ENCODE measurements at places on chromosomes 4 and X.
A peak's percentile ranks its signal among the peaks of the same experiment; 100 is the strongest.

GRCh38 chr4:166924424-166924823 lies 309.9 kb downstream of the SPOCK3 start:
- DNase-seq = no peak

- DNase-seq = no peak
Observed at GRCh38 chr4:63371001-63371400, 1038.2 kb downstream of the TECRL start.

DNA sequence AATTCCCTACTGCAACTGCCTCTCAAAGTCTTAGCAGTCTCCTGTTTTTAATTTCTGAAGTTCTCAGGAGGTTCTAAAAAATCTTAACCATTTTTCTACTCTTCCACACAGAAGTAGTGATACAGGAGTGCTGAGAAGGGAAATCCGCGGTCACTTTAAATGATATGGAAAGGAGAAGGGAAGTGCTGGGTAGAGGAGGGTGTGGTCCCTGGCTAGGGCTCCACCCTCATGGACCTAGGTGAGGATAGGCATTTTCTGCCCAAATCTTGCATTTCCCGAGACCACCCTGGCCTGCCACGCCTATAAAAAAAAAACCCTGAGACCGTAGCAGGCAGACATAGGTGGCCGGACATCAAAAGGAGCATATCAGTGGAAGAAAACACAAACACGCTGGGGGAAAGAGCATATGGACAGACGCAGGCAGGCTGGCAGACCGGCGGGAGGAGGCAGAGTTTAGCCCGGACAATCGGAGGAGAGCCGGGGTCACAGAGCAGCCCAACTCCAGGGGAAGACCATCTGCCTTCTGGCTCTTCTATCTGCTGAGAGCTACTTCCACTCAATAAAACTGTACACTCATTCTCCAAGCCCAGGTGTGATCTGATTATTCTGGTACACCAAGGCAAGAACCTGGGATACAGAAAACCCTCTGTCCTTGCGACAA lies 85.7 kb downstream of the POU3F4 start:
- DNase-seq = no peak

- no peak for DNase-seq
Observed at GRCh38 chr4:76683144-76683543, 214.8 kb downstream of the SOWAHB start.

- DNase-seq = no peak
Observed at GRCh38 chr4:25654031-25654970, 1.4 kb upstream of the SLC34A2 start.

DNA sequence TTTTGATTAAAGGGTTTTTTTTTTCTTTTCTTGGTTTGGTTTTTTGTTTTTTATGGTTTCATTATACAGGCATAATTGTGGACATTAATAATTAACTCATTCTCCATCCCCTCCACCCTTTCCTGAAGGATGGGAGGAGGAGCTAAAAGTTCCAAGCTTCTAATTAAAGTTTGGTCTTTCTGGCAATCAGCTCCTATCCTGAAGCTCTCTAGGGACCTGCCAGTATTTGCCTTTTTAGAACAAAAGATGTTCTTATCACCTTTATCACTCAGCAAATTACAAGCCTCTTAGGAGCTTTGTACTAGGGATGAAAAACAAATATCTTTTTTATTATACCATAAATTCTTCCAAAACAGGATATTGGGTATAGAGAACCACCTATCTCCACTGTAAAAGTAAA lies 589.8 kb downstream of the PDHA2 start:
- no peak for DNase-seq

DNA sequence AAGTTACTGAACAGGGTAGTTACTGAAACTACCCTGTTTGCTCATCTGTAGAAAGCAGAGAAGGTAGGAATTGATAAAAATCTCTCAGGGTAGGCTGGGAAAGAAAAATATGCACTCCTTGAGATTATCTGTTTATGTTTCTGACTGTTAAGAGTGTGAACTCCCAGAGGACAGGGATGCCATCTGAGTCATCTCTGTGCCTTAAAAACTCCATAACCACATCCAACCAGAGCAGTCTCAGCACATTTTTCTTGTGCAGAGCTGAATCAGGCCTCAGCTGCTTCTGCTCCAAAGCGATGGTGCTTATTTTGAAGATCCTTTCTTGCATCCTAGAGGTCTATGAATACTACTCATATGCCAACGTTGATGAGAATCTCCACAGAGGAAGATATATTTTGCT lies 9.9 kb downstream of the CENPVL3 start:
- DNase-seq = no peak

DNA sequence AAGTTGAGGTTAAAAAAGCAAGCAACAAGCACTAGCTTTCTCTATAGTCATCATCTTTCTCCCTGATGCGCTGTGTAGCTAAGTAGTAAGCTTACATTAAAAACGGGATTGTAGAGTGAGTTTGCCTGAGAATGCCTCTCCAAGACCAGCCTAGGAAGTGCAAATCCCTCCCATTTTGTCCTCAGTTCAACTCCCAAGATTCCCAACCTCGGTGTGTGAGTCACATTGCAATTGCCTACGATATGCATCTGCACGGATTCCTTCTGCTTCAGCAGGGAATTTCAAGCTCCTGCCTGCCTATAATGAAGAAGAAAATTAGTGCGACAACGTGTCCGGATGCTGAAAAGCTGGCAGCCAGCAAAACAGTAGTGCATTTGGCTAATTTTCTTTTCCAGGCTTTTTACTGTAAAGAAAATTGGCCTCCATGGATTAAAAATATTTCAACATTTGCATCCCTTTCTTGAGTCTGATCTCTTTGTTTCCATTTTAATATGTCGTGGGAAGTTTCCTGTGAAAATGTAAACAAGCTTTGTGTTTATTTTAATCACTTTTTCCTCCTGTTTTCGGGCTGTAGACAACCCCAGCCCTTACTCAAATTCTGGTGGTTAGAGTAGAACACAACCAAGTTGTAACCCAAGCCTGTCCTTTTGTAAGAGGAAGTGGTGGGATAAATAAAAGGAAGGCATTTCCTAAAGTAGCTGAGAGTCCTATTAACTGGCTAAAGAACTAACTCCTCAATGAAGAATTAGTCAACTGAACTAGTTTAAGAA lies 58.4 kb upstream of the TET2 start:
- no peak for DNase-seq

DNA sequence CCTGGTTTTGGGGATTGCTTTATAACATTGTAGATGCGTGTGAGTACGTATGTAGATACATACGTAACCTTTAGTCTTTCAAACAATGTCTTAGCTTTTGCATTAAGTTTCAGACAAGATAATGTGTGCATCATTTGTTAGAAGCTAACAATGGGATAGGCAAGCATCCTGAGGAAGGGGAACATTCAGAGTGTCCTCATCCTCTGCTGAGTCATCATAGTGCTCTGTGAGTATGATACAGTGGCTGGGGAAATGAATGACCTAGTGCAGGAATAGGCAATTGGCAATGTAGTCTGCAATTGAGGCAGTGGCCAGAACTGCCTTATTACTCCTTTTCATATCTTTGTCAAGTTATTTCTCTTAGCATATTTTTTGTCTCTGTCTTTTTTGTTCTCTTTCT lies 7.3 kb downstream of the NAP1L5 start:
- DNase-seq = no peak

GRCh38 chrX:39244147-39244546 lies 442.9 kb downstream of the MID1IP1 start:
- no peak for DNase-seq

- DNase-seq = no peak
Observed at GRCh38 chr4:17128268-17128667, 229.8 kb upstream of the LDB2 start.

- DNase-seq = no peak
Observed at GRCh38 chr4:19213388-19213787, 1038.3 kb upstream of the SLIT2 start.

DNA sequence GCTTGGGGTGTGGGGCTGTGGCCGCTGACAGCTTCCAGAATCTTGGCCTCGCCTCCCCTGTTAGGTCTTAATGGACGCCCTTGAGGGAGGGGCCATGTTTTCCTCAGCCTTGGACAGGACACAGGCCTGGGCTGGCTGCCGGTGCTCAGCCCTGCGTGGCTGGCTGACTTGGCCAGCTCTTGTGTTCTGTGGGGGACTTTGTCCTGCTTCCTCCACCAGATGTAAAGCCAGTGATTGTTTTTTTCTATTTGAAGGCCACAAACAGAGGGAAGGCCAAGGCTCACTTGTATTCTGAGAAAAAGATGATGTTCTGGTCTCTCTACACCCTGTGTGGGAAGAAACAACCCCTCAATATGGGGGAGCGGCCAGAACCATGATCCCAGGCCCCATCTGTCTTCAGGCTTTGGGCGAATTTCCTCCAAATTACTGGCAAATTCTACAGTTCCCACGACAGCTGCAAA lies 71.3 kb downstream of the HTRA3 start:
- DNase-seq = no peak

DNA sequence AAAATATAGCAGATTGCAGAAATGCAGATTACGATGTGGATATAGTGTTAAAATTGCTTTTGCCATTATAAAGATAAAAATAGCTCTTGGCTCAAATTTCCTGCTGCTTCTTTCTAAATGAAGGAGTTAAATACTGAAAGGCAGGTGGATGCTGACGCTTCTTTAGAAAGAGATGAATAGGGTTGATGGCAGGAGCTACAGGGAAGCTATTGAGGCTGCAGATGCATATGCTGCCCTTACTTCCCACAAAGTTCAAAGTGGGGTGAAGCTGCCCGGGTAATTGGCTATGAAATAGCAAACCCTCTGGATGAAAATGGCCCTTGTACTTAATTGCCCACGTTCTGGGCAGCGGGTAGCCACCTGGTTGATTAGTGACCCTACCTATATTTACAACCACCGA lies 379.5 kb downstream of the ZIC3 start:
- DNase-seq = peak; percentile 18

GRCh38 chr4:7624396-7624980 lies 189.8 kb upstream of the PSAPL1 start:
- DNase-seq = no peak

GRCh38 chrX:30301963-30302362 lies 7.2 kb downstream of the NR0B1 start:
- DNase-seq = no peak

DNA sequence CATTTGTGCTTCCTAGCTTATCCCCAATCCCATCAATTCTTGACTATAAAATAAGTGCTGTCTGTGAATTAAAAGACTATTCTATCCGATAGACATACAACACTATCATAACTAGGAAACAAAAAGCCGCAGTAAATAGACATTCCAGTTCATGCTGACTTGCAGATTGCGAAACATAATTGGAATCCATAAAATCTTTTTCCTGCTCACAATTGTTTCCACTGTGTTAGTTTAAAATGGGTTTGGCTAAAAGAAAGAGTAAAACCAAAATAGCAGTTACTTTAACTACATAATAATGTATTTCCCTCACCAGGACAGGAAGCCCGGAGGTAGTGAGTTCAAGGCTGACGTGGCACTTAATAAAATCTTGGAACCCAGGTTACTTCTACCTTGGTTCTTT lies 17.2 kb downstream of the SMIM31 start:
- DNase-seq = no peak

- no peak for DNase-seq
Observed at GRCh38 chrX:7019555-7019954, 128.0 kb upstream of the STS start.

- DNase-seq = no peak
Observed at GRCh38 chrX:1853916-1854315, 239.1 kb downstream of the ASMT start.

- DNase-seq = peak; percentile 13
Observed at GRCh38 chr4:10582059-10582686, 102.4 kb downstream of the CLNK start.

GRCh38 chrX:23603501-23603900 lies 63.8 kb upstream of the PRDX4 start:
- no peak for DNase-seq

GRCh38 chr4:157674699-157675098 lies 454.2 kb downstream of the GRIA2 start:
- no peak for DNase-seq

GRCh38 chr4:24856586-24856985 lies 56.3 kb downstream of the CCDC149 start:
- DNase-seq = no peak

DNA sequence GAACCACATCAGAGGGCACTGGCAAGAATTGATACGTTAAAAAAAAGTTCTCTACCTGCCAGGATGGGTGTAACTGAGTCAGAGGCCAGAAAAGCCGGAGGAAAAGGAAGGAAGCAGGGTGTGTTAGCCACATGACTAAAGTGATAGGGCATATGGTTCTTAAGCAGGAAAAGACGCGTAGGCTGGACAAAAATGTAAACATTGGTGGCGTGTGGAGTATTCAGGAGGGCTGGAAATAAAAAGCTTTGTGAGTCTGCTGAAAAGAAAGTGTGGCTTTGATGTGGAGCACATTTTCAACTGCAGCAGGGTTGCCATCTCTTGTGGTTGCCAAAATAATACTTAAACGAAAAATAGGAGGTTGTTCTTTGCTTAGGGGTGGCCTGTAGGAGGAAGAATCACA lies 186.5 kb upstream of the RPL34 start:
- no peak for DNase-seq

- no peak for DNase-seq
Observed at GRCh38 chr4:109053257-109053656, 249.2 kb downstream of the COL25A1 start.

GRCh38 chr4:76589872-76590797 lies 155.1 kb downstream of the SHROOM3 start:
- no peak for DNase-seq

DNA sequence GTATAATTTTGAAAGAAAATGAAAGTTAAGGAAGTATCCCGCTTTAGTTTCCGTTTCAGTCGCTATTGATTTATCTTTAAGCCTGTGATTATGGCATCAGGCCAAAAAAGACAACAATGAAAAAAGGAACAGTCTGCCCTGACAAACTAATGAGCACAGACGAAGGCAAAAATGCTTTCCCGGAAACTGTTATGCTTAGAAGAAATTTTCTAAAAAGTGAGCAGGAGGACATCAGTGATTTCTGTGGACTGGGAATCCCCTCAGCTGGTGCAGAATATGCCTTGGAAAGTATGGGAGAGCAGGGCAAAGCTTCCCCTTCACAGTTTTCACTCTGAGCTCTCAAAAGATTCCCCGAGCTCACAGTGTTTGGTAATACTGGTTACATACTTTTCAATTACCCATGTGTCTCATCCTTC lies 5.1 kb upstream of the CXCL10 start:
- DNase-seq = no peak

GRCh38 chr4:128854433-128854832 lies 44.9 kb downstream of the JADE1 start:
- no peak for DNase-seq

GRCh38 chrX:56728752-56729151 lies 291 bp upstream of the NBDY start:
- peak; percentile 30 for DNase-seq

GRCh38 chr4:34492414-34492813 lies 1751.9 kb downstream of the ARAP2 start:
- DNase-seq = no peak

GRCh38 chrX:97481228-97481627 lies 597.5 kb downstream of the RPA4 start:
- no peak for DNase-seq
